ENCODE measurements at places on chromosomes 6 and 20.

- no peak for DNase-seq
These were observed at the start of gene INSM1 for GRCh38 chr20:20367575-20368417. Gene INSM1 (plus strand): TSS chr20:20368104. CDS start chr20:20368268, 164 bp downstream.

- DNase-seq, result no peak
These were observed at the start of gene TRAPPC3L for GRCh38 chr6:116545651-116546050. Gene TRAPPC3L (minus strand): TSS chr6:116545684. CDS start chr6:116545514, 170 bp downstream.

DNA sequence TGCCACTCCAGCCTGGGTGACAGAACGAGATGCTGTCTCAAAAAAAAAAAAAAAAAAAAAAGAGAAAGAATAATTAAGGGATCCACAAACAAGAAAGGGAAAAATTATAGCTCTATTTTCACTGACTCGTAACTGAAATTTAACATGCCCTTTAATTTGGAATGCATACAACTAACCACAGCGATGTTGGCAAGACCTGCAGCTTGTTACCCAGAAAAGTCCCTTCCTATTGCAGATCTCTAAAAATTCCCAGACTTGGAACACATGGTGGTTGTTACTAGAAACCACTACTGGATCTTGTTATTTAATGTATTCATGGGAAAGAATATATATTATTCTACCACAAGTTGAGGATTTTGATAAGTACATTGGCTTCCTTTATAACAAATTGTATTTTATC, 27.8 kb upstream of the SMIM28 start:
- DNase-seq, result no peak

DNA sequence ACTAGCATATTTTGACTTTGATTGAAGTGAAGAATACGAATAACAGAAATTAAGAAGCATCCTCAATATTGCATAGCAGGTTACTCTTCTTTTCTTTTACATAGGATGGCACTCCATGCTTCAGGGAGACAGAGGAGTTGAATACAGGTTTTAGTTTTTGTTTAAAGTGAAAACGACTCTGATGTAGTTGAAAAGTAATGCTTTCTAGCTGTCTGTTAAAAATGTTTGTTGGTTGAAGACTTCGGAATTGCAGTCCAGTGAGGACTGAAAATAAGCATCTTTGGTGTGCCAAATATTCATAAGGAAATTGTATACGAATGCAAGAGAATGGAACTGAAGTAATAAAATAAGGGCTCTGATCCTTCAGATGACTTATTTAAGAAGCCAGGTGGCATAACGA, 618 bp upstream of the SLC16A10 start:
- no peak for DNase-seq

GRCh38 chr6:14759976-14760672, 485.7 kb upstream of the JARID2 start:
- no peak for DNase-seq

GRCh38 chr20:59643615-59644061, 39.3 kb downstream of the PHACTR3 start:
- no peak for DNase-seq

- DNase-seq, result no peak
These were observed 4.4 kb upstream of the OLIG3 start for GRCh38 chr6:137498481-137499190.

DNA sequence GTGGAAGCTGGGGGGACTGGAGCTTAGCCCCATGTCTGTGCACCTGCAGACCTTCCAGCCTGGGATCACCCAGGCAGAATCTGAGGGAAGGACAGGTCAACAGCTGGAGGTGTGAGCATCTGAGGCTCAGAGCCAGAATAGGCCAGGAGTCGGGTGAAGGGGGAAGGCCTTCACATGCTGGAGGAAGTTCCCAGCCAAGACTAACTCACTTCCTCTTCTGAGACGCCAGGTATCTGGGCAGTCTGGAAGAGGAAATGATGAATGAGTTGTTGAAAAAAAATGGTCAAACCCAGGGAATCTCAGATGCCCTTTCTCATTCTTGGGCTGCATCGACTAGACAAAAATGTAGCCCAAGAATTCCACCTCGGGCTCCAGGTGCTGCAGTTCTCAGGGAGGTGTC, 73.6 kb upstream of the TIAM2 start:
- DNase-seq, result no peak

- DNase-seq, result no peak
These were observed 213.9 kb downstream of the UNC5CL start for GRCh38 chr6:40825102-40825501.

DNA sequence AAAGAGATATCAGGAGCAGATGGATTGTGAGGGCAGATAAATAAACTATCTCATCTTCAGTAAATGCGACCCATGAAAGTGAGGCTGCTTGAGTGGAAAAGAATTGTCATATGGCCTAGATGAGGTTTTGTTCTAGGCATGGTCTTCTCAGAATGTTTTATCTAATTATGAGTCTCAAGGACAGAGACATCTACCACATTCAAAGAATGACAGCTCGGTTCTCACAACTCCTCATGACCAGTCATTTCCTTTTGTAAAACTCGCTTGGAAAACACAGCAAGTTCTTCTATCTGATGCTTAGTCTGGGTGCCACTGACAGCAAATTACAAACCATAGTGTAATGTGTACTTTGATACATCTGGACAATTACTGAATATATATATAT, 140.5 kb downstream of the CCDC170 start:
- DNase-seq, result no peak

DNA sequence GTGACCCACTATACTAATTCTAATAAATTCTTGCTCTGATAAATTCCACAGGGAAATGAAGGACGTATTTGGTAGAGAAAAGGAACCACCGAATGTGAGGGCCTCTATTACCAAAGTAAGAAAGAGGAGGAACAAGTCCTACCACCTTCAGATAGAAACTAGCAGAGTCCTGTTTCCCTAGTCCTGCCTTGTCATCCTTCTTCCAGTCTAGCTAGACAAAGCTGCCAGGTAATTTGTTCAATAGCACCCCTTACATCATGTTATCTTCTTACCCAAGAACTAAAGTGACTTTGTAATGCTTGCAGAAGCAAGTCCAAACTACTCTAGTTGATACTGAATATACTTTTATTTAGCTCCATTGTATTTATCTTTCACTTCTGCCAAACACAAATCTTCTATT, 29.3 kb upstream of the FAM83B start:
- no peak for DNase-seq

GRCh38 chr6:3432416-3432815, 24.4 kb downstream of the SLC22A23 start:
- no peak for DNase-seq

All from GOT3 (cell line).